Thoracic aorta (tissue), 2 donors: ENCODE measurements at places on chromosomes 5 and 9. TPM values are rescaled to one million over a fixed set of nuclear protein-coding genes. Genes with fewer than 3 reads are reported as not detected.

- DNase-seq: no peak
These were observed 119.8 kb downstream of the SIL1 start for GRCh38 chr5:139078345-139078744.

DNA sequence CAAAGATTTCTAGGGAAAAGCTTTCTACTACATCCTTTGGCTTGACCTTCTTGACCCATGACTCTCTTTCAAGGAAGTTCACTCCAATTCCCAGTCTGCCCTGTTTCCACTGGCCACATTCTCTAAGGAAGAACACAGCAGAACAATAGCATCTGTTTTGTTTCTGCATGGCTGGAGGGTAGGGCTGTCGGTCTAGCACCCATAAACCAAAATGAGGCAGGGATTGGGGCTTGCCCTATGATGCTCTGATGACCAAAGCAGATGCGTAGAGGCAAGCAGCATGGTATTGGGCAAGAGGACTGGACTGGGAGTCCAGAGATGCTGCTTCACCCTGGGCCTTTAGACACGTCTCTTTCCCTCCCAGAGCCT lies 24.1 kb downstream of the GOLGA2 start:
- no peak for DNase-seq

DNA sequence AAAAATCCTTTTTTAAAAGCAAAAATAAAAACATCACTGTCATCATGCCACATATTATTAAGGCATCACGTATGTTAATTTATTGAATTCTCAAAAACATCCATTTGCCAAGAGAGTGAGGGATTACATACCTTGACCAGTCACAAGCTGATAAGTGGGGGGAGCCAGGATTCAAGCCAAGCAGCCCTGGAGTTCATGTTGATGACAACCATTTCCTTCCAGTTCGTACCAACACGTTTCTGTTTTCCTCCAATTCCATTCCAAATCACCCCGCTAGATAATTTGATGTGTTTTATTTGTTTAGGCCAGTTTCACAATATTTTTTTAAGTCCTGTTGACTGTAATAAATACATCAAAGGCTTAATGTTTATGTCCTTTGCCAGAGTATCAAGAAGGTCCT lies 53.0 kb downstream of the SLC1A3 start:
- DNase-seq: no peak

DNA sequence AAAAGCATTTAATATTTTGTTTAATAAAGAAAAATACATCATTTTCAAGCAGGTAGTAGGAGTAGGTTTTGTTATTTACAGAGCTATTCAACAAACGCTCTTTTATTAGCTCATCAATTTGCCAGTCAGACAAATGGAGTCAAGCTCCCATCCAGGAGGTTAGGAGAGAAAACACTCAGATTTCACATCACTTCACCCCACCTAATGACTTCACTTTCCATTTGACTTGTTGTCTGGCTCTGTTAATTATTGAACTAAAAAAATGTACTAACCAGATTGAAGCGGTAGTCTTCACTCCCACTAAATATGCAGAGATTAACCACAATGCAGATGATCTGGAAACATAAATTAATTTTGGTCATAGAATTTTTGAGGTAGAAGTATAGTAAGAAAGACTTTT lies 193.6 kb upstream of the VCAN start:
- DNase-seq: no peak

GRCh38 chr5:1292846-1293415 lies 1.9 kb downstream of the TERT start:
- no peak for DNase-seq

DNA sequence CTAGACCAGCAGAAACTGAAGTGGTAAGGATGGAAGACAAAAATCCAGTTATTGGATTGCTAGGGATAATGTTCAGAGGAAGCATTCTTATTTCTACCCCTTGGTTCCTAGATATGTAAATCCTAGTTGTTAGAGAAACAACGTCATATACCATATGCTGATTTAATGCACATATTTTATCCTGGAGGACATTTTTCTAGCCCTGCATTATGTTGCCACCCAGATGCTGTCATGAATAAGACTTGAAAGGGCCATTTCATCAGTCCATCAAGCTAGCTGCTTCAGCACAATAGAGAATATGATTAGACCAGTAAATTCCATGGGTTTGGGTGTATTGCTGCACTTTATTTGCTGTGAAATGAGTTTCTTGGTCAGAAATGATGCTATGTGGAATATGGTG lies 1736.4 kb downstream of the MAT2B start:
- no peak for DNase-seq

- DNase-seq: no peak
These were observed 16.5 kb upstream of the STXBP1 start for GRCh38 chr9:127595611-127596010.

DNA sequence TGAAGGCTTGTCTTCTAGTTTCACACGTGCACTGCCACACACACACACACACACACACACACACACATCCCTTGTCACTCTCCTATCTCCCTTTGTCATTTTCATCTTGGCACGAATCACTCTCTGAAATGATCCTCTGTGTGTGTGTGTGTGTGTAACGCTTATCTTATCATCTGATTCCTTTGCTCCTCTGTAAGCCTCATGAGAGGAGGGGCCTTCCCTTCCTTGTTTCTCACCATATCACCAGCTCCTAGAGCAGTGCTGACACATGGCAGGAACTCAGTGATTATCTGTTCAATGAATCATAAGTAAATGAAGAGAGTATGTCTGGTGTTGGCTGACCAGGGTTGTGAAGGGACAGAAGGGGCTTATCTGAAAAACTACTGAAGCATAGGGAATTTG lies 53.3 kb downstream of the PDE4D start:
- DNase-seq: no peak

DNA sequence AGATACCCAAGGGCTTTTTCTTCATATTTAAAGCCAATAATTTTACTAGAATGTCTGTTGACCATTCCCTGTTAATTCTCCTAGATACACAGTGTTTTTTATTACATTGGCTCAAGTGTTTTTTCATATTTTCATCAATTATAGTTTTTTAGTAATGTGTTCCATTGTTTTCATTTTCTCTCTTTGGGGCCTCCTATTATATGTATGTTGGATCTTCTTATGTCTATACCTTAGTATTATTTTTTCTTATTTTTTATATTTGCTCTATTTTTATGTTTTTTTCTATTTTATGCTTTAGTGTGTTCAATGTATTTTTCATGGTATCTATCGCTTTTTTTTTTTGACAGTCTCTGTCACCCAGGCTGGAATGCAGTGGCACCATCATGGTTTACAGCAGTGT lies 7.5 kb downstream of the KIAA1958 start:
- DNase-seq: no peak

- peak; percentile 9 for DNase-seq
These were observed at the start of gene ARL14EPL for GRCh38 chr5:116032094-116032517. Gene ARL14EPL (plus strand): TSS chr5:116032472. CDS start chr5:116051466, 18,994 bp downstream.

- no peak for DNase-seq
These were observed 35.5 kb downstream of the EFNA5 start for GRCh38 chr5:107634981-107635848.

- no peak for DNase-seq
These were observed 47.4 kb downstream of the VAV2 start for GRCh38 chr9:133944746-133945135.

- no peak for DNase-seq
These were observed 107.2 kb upstream of the DHFR start for GRCh38 chr5:80761966-80762365.

- no peak for DNase-seq
These were observed 51.4 kb upstream of the NRARP start for GRCh38 chr9:137353223-137354152.

- DNase-seq: no peak
These were observed 40.0 kb upstream of the ARSB start for GRCh38 chr5:79025054-79025472.

- DNase-seq: no peak
These were observed 6.9 kb upstream of the AJM1 start for GRCh38 chr9:136835162-136835931.

- no peak for DNase-seq
These were observed 1619.0 kb upstream of the WWC1 start for GRCh38 chr5:166672431-166672830.

DNA sequence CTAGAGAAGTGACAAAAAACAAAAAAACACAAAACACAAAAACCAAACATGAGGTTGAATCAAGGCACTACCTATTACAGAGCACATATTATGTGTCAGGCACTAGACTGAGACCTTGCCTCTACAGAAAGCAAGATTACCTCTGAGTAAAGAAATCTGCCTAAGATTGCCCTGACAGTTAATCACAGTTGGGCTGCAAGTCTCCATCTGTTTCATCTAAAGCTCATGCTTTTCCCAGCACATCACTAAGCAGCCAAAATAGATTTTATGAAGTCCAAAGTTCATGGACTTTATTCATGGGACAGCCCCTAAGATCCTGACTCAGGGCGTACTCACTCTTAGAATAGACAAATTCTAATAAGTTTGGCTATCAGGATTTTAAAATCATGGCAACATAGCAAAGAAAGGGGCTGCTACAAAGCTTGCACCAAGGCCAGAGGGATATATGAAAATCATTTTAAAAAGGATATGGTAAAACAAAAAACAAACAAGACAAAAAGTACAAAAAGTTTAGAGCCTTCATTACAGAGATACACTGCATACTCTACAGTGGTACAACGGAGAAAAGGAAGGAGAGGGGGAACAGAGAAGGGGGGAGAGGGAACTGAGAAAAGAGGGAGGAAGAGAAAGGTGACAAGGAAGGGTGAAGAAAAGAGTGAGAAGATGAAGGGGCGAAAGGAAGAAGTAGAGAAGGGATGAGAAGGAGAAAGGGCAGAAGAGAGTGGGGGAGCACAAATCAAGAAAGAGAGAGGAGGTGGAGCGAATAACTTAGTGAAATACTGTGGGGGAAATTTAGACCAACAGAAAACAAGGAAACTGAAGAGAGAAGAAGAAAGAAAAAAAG lies 58.2 kb downstream of the RICTOR start:
- DNase-seq: no peak

GRCh38 chr5:130109152-130109551 lies 204.9 kb downstream of the CHSY3 start:
- DNase-seq: no peak

DNA sequence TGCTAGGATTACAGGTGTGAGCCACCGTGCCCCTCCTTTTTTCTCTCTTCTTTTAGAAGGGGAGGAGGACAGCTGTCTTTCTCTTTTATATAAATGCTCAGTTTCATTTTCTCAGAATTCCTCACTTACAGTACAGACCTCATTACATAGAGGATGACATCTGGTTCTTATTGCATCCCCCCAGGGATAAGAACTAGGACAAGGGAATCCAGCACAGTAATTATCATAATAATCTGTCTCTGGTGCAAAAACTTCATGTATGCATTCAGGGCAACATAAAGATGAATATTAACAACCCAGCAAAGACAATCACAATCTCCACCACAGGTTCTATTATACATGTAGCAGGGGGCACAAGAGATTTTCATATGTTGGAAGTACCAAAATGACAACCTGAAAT lies 5.1 kb downstream of the SPZ1 start:
- DNase-seq: no peak

GRCh38 chr9:97651646-97652045 lies 18.0 kb downstream of the NCBP1 start:
- DNase-seq: no peak

- no peak for DNase-seq
These were observed 27.7 kb downstream of the YIPF5 start for GRCh38 chr5:144142824-144143162.

- no peak for DNase-seq
These were observed 55.7 kb upstream of the DPYSL3 start for GRCh38 chr5:147565524-147565923.

GRCh38 chr9:127779136-127779981 lies 893 bp upstream of the SH2D3C start:
- no peak for DNase-seq

DNA sequence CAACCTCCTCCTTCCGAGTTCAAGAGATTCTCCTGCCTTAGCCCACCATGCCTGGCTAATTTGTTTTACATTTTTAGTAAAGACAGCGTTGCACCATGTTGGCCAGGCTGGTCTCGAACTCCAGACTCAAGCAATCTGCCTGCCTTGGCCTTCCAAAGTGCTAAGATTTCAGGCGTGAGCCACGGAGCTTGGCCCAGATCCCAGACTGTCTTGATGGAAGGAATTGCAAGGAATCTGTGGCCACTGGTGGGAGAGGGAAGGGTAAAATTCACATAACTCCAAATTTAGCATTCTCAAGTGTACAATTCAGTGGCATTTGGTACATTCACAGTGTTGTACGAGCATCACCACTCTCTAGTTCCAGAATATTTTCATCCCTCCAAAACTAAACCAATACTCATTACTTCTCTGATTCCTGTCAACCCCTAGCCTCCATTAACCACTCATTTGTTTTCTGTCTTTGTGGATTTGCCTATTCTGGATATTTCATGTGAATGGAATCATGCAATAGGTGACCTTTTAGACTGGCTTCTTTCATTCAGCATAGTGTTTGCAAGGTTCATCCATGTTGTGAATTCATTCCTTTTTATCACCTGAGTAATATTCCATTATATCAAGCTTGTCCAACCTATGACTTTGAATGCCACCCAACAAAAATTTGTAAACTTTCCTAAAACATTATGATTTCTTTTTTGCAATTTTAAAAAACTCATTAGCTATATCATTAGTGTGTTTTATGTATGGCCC lies 8.9 kb upstream of the MYO10 start:
- no peak for DNase-seq

GRCh38 chr5:74848553-74849025 lies 17.6 kb downstream of the FAM169A start:
- no peak for DNase-seq

- DNase-seq: no peak
These were observed 147.8 kb downstream of the RXRA start for GRCh38 chr9:134474055-134474370.

GRCh38 chr5:178425621-178426068 lies 164.5 kb downstream of the COL23A1 start:
- no peak for DNase-seq

PCDHGA9 gene
- total RNA-seq: 18.6 TPM

BHMT2 gene
- 14.2 TPM for total RNA-seq

C6 gene
- 0.49 TPM for total RNA-seq

TMEFF1 gene
- total RNA-seq: not detected

POC5 gene
- total RNA-seq: 5.1 TPM

NDUFS4 gene
- total RNA-seq: 72.0 TPM

TAF9 gene
- 7.9 TPM for total RNA-seq

ZNF454 gene
- 8.2 TPM for total RNA-seq

LOX gene
- total RNA-seq: 65.2 TPM

COL23A1 gene
- 2.5 TPM for total RNA-seq

MYOT gene
- total RNA-seq: 16.4 TPM
